Activated CD8-positive, alpha-beta memory T cell treated with anti-CD3 and anti-CD28 coated beads, Interleukin-2, amount 10 ng/mL, durations not matched to agents 7 days and 5 days (primary cell): ENCODE measurements at places on chromosomes 6 and 20.

- no peak for DNase-seq
- H3K27me3 ChIP-seq: no peaks in the 10 kb centered on the region
- H3K4me3 ChIP-seq: no peak overlapping the region
- H3K36me3 ChIP-seq: no peaks in the 10 kb centered on the region
- no peak overlapping the region for H3K27ac ChIP-seq
Measured at GRCh38 chr20:39941245-39941644, 747.8 kb downstream of the MAFB start.

GRCh38 chr20:18133962-18134361 is 3.7 kb upstream of the KAT14 start:
- DNase-seq: no peak
- peaks cover 13% of the 10 kb centered on the region for H3K4me1 ChIP-seq
- peaks cover 4% of the 10 kb centered on the region for H3K36me3 ChIP-seq
- H3K4me3 ChIP-seq: no peak overlapping the region
- no peak overlapping the region for H3K27ac ChIP-seq
- no peaks in the 10 kb centered on the region for H3K27me3 ChIP-seq

GRCh38 chr20:37598575-37599342 is 71.1 kb upstream of the BLCAP start:
- no peak overlapping the region for H3K4me3 ChIP-seq
- no peak for DNase-seq
- peaks cover 45% of the 10 kb centered on the region for H3K27me3 ChIP-seq
- no peak overlapping the region for H3K27ac ChIP-seq
- H3K36me3 ChIP-seq: no peaks in the 10 kb centered on the region

DNA sequence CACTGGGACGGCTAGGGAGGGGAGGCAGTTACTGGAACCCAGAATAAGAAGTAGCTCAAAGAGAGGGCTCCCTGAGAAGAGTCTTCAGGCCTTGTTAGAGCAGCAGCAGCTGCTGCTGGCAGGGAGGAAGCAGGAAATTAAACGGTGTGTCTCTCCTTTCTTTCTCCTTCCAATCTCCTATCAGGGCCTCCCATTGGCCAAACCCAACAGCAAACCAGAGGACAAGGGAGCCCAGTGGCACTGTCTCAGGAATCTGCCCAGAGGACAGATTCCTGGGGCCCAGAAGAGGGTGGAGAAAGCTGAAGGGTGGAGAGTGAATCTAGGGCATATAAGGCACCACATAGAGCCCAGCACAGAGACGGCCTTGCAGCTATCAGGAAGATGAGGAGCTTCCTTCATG is 10.2 kb downstream of the BTN3A1 start:
- H3K4me3 ChIP-seq: no peak overlapping the region
- H3K27me3 ChIP-seq: no peaks in the 10 kb centered on the region
- peaks cover 72% of the 10 kb centered on the region for H3K36me3 ChIP-seq
- H3K4me1 ChIP-seq: peaks cover 4% of the 10 kb centered on the region
- no peak overlapping the region for H3K27ac ChIP-seq

DNA sequence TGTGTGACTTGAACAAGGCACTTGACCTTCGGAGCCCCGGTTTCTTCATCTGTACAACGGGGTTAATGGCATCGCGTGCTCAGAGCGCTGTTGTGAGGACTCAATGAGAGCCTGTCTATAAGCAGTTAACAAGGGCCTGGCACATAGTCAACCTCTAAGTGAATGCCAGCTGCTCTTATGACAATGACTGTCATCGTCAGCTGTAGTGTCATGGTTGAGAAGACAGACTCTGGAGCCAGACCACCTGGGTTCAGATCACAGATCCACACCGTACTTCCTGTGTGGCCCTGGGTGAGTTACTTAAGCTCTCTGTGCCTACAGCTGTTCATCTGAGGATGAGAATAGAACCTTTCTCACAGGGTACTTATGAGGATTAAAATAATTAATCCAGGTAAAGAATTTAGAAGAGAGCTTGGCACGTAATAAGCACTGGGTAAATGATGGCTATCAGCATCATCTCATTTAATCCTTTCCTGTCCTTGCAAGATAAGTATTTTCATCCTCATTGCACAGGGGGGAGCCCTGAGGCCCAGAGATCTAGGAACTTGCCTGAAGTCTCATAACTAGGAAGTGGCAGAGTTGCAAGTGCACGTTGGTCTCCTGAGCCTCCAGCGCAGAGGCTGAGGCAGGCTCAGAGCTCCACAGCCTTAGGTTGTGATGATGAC is 105.3 kb downstream of the EYA2 start:
- no peak for DNase-seq
- H3K4me3 ChIP-seq: no peak overlapping the region
- peaks cover 37% of the 10 kb centered on the region for H3K27me3 ChIP-seq
- peaks cover 2% of the 10 kb centered on the region for H3K36me3 ChIP-seq

- no peak overlapping the region for H3K4me3 ChIP-seq
- H3K4me1 ChIP-seq: peaks cover 44% of the 10 kb centered on the region
- H3K27ac ChIP-seq: no peak overlapping the region
- peaks cover 55% of the 10 kb centered on the region for H3K36me3 ChIP-seq
- no peak for DNase-seq
Measured at GRCh38 chr20:39004508-39004907, 42.4 kb downstream of the DHX35 start.

GRCh38 chr20:755941-756340 is 12.4 kb downstream of the SLC52A3 start:
- peaks cover 12% of the 10 kb centered on the region for H3K27me3 ChIP-seq
- H3K27ac ChIP-seq: no peak overlapping the region
- H3K36me3 ChIP-seq: no peaks in the 10 kb centered on the region
- peaks cover 3% of the 10 kb centered on the region for H3K4me1 ChIP-seq
- DNase-seq: no peak

DNA sequence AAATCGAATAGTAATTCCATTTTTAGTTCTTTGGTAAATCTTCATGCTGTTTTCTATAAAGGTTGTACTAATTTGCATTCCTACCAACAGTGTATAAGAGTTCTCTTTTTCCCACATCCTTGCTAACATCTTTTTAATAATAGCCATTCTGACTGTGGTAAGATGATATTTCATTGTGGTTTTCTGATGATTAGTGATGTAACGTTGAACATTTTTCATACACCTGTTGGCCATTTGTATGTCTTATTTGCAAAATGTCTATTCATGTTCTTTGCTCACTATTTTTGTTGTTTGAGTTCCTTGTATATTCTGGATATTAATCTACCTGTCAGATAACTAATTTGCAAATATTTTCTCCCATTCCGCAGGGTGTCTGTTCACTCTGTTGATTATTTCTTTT is 64.5 kb downstream of the LIN28B start:
- DNase-seq: no peak
- H3K27me3 ChIP-seq: peaks cover 15% of the 10 kb centered on the region
- no peaks in the 10 kb centered on the region for H3K4me1 ChIP-seq
- no peak overlapping the region for H3K27ac ChIP-seq
- H3K36me3 ChIP-seq: no peaks in the 10 kb centered on the region
- no peak overlapping the region for H3K4me3 ChIP-seq

DNA sequence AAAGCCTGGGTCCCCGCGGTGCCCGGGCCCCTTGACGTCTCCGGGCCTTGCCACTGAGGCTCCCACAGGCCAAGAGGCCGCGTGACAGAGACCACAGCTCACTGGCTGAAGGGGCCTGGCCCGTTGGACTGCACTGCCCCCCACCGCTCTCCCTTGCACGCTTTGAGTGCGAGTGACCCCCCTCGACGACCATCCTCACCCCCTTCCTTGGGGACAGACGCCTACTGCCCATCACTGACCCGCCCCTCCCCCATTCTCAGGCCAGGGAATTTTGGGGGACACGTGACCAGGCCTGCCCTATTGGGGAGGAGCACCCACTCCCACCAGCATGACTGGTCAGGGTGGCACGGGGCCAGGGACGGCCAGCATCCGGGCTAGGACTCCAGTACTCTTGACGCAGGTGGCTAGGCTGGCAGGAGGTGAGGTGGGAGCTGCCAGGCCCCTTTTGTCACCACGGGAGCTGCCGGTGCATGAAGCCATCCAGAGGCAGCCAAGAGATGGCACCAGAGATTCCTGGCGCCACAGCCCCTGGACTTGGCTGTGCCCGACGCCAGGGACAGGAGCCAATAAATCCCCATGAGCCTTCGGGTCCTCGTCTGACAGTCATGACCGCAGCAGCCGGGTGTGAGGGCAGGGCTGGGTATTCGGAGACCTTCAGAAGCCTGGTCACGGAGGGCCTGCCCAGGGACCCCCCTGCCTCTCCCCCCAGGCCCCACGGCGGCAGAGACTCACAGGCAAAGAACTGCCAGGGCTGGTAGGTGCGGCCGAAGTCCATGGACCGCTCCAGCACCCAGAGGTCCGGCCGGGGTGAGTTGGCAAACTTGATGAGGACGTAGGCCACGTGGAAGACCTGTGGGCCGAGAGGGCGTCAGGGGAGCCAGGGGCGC is 14.5 kb downstream of the LAMA5 start:
- H3K36me3 ChIP-seq: no peaks in the 10 kb centered on the region
- no peak overlapping the region for H3K4me3 ChIP-seq
- H3K27me3 ChIP-seq: no peaks in the 10 kb centered on the region
- no peak overlapping the region for H3K27ac ChIP-seq
- H3K4me1 ChIP-seq: no peaks in the 10 kb centered on the region
- no peak for DNase-seq

GRCh38 chr20:61800359-61801064 is 265.2 kb downstream of the TAF4 start:
- no peak overlapping the region for H3K4me3 ChIP-seq
- peaks cover 5% of the 10 kb centered on the region for H3K27me3 ChIP-seq
- DNase-seq: no peak
- H3K36me3 ChIP-seq: no peaks in the 10 kb centered on the region
- no peak overlapping the region for H3K27ac ChIP-seq

DNA sequence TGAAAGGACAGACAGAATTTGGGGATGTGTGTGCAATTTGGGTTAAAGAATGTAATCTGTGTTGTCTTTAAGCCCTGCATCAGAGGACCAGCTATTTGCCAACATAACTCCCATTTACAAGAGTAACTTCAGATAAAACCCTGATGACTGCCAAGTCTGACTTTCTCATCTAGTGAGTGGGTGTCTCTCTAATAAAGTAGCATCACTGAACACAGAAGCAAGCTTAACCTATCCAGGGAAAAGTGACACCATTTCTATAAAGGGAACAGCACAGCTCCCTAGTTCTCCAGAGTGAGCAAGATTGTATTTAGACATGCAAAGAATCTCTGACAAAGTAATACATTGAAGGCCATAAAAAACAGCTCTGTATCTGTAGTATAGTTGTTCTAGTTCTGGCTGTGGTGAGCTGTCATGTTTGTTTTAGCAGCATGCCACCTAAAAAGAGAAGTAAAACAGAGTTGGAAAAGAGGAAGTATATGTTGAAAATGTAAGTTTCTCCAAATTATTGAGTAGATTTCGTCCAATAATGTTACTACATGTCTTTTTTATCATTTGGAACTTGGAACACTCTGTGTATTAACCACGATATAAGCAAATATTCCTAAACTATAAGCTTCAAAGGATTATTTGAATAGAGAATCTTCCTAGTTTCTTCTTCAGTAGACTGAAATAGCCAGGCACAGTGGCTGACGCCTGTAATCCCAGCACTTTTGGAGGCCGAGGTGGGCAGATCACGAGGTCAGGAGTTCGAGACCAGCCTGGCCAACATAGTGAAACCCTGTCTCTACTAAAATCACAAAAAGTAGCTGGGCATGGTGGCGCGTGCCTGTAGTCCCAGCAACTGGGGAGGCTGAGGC is 8.8 kb upstream of the PIM1 start:
- no peaks in the 10 kb centered on the region for H3K27me3 ChIP-seq
- H3K4me3 ChIP-seq: no peak overlapping the region
- peaks cover 2% of the 10 kb centered on the region for H3K36me3 ChIP-seq
- peaks cover 26% of the 10 kb centered on the region for H3K4me1 ChIP-seq
- DNase-seq: no peak

GRCh38 chr6:145587334-145587733 is 148.0 kb downstream of the EPM2A start:
- H3K4me1 ChIP-seq: no peaks in the 10 kb centered on the region
- no peak for DNase-seq
- H3K36me3 ChIP-seq: no peaks in the 10 kb centered on the region
- no peak overlapping the region for H3K4me3 ChIP-seq
- no peak overlapping the region for H3K27ac ChIP-seq
- peaks cover 3% of the 10 kb centered on the region for H3K27me3 ChIP-seq

- no peak overlapping the region for H3K27ac ChIP-seq
- DNase-seq: no peak
- no peak overlapping the region for H3K4me3 ChIP-seq
- H3K27me3 ChIP-seq: peaks cover 27% of the 10 kb centered on the region
Measured at GRCh38 chr6:131822119-131822518, 14.3 kb downstream of the ENPP1 start.

GRCh38 chr6:21501815-21502214 is 91.7 kb upstream of the SOX4 start:
- no peak overlapping the region for H3K4me3 ChIP-seq
- H3K27ac ChIP-seq: no peak overlapping the region
- no peaks in the 10 kb centered on the region for H3K27me3 ChIP-seq

- no peaks in the 10 kb centered on the region for H3K36me3 ChIP-seq
- H3K27me3 ChIP-seq: no peaks in the 10 kb centered on the region
- H3K27ac ChIP-seq: no peak overlapping the region
Measured at GRCh38 chr20:9225879-9226278, 157.0 kb downstream of the PLCB4 start.

GRCh38 chr6:158358450-158359077 is 46.3 kb downstream of the TULP4 start:
- no peak overlapping the region for H3K27ac ChIP-seq
- H3K4me3 ChIP-seq: no peak overlapping the region
- H3K4me1 ChIP-seq: peaks cover 35% of the 10 kb centered on the region
- no peaks in the 10 kb centered on the region for H3K27me3 ChIP-seq
- H3K36me3 ChIP-seq: no peaks in the 10 kb centered on the region
- DNase-seq: no peak

GRCh38 chr6:146997062-146997461 is 207.2 kb upstream of the STXBP5 start:
- H3K36me3 ChIP-seq: no peaks in the 10 kb centered on the region
- no peak overlapping the region for H3K4me3 ChIP-seq
- H3K4me1 ChIP-seq: no peaks in the 10 kb centered on the region

GRCh38 chr20:48957053-48957481 is 35.6 kb downstream of the ARFGEF2 start:
- no peaks in the 10 kb centered on the region for H3K27me3 ChIP-seq
- H3K4me1 ChIP-seq: peaks cover 3% of the 10 kb centered on the region
- peak overlapping the region; percentile 35 for H3K27ac ChIP-seq

- peaks cover 20% of the 10 kb centered on the region for H3K36me3 ChIP-seq
- H3K27ac ChIP-seq: peak overlapping the region; percentile 89
- peak overlapping the region; percentile 90 for H3K4me3 ChIP-seq
- H3K4me1 ChIP-seq: peaks cover 49% of the 10 kb centered on the region
- peak; percentile 47 for DNase-seq
Measured at GRCh38 chr20:2874456-2874855, 1.2 kb downstream of the PTPRA start.
